ENCODE measurements at places on chromosomes 3 and 15.

- DNase-seq: peak; percentile 63
Measured at GRCh38 chr3:184429786-184430185, 49.9 kb downstream of the CHRD start.

DNA sequence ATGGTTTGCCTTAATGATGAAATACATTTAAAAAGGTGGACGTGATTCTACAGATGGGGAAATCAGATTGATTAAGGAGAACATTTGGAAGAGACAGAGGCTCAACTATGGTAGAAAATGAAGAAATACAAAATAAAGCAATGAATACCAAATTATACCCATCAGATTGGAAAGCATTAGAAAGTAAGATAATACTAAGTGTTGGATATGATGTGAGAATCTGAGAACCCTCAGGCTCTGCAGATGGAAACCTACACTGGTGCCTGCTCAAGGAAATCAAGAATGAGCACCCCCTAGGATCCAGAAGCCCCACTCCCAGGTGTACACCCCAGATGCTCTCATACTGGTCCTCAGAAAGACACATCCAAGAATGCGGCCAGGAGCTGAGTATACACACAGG is 4.6 kb downstream of the FAM174B start:
- no peak for DNase-seq

GRCh38 chr3:170473358-170473757 is 54.7 kb downstream of the CLDN11 start:
- DNase-seq: no peak

- DNase-seq: no peak
Measured at GRCh38 chr15:51382787-51383186, 41.3 kb downstream of the GLDN start.

DNA sequence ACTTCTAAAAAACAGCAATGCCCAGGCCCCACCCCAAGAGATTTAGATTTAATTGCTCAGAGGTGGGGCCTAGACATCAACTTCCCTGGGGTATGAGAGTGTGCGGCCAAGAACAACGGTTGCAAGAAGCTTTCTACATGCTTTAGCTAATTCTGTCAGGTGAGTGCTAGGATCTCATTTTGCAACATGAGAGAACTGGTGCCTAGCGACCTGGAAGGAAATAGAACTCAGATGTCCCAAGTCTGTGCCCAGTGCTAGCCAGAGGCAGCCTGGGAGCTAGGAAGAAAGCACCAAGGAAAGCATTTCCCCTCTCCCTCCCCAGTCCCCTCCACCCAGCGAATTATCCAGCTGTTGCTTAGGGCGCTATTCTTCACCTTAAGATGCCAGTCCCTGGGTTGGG is 22.9 kb upstream of the HRH1 start:
- no peak for DNase-seq

DNA sequence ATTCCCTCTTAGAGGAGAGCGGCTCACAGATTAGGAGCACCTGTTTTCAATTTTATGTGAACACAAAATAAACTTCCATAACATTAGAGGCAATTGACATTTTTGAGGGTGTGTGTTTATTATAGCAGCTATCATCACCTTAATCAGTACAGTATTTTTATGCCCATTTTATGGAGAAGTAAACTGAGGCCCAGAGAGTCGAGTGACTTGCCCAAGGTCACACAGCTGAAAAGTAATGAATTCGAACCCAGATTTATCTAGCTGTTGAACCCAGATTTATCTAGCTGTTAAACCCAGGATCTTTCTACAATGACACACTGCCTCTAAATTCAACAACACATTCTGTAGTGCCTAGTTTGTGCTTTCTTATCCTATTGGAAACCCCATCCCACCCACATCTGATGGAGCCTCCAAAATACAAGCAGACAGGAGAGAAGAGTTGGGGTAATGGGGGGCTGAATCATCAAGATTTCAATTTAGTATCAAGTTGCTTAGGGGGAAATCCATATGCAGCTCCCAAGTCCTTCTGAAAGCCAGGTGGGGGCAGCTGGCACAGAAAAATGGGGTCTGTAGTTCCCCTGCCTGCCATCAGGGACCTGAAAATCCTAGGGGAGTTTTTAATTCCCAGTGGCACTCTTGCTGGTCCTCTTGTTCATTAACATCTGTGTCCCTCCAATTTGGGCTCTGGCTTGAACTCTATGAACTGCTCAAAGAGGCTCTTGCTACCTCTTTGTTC is 50.4 kb upstream of the TRA2B start:
- no peak for DNase-seq

- DNase-seq: no peak
Measured at GRCh38 chr15:100926971-100927756, 8.0 kb downstream of the LRRK1 start.

GRCh38 chr15:46413799-46414198 is 779.0 kb downstream of the SQOR start:
- peak; percentile 27 for DNase-seq

DNA sequence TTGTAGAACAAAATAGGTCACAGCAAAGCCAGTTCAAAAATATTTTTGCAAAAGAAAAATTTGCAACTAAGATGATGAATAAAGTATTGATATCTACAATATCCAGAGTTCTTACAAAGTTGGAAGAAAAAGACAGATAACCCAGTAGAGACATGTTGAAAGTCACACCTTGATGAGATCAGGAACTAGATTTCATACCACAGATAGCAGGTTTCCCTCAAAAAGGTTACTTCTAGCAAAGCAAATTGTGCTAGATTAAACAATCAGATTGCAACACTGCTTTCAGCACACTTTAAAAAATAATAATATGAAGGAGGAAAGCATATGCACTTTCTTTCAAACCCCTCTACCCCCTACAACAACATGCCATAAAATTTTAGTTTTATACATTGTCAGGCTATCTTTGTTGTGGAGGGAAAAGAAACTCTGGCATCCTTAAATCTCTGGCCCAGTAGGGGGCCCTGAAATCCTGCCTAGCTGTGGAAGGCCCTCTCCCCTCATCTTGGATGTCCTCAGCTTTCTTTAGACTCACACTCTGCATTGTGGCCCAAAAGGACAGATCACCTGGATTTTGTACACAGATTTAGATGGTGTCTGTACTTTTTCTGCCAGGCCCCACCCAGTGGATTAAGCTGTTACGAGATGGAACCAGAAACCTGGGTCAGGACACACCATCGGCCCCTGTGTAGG is 50.9 kb downstream of the CCR3 start:
- DNase-seq: no peak

- no peak for DNase-seq
Measured at GRCh38 chr3:99544786-99545281, 93.6 kb upstream of the COL8A1 start.

- DNase-seq: no peak
Measured at GRCh38 chr3:40152482-40153133, 156.9 kb upstream of the EIF1B start.

DNA sequence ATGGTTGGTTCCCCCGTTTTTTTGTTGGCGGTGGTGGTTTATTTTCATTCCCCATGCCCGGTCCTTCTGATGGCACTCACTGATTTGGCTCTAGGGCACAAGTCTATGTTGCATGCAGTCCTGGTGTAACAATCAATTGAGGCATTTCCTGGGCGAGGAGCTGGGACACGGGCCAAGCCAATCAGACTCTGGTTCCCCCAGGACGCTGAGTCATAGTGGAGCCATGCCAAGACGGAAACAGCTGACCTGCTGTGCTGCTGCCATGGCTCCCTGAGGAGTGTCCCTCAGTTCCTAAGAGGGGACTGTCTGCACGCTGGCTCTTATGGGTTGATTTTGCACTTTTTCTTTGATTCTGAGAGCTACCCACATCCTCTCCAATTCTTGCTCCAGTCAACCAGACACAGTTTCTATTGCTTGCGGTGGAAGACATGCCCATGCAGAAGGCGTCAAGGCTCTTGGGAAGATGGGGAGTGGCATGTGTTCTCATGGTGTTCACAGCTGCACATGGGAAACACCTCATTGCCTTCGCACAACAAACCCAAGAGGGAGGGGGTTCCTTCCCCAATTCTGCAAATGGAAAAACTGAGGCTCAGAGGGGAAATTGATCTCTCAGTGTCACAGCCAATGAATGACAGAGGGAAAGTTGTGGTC is 28.3 kb upstream of the ALDH1L1 start:
- DNase-seq: peak; percentile 74

DNA sequence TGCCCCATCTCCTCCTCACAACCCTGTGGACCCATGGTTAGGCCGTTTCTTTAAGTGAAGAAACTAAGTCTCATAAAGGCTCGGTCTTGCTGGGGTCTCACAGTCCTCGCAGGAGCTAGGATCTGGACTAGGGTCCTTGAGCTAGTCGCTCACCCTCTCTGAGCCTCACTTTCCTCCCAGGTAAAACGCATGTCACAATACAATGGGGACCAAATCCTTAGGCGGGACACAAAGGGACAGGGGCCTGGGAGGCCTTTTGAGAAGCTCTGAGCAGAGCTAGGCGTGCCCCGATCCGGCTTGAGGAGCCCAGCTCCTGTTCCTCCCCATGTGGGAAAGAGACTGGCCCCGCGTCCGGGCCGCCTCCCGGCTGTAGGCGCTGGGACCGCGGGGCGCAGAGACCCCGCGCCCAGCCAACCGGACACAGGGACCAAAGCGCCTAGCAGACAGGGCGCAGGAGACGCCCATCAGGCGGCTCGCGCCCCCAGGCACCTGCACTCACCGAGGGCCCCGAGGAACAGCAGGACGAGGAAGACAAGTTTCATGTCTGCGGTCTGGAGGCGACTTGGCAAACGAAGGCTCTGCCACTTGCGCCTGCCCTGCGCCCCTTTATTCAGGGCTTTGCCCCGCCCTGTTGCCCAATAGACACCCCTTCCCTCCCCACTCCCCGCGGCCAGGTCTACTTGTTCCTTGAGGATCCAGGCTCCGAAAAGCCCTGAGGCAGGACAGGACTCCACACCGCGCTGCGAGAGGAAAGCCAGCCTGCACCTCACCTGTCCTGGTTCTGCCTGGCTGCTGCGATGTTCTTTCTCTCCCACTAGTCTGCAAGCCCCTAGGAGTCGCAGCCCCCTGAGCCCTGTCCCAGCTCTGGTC is at the start of gene LTF:
Gene LTF (minus strand): TSS at position 580 of the 870 bp plus-strand sequence. CDS start 38 bp downstream, at position 542.
- no peak for DNase-seq

GRCh38 chr15:80890341-80891005 is 99.1 kb downstream of the MESD start:
- DNase-seq: no peak

DNA sequence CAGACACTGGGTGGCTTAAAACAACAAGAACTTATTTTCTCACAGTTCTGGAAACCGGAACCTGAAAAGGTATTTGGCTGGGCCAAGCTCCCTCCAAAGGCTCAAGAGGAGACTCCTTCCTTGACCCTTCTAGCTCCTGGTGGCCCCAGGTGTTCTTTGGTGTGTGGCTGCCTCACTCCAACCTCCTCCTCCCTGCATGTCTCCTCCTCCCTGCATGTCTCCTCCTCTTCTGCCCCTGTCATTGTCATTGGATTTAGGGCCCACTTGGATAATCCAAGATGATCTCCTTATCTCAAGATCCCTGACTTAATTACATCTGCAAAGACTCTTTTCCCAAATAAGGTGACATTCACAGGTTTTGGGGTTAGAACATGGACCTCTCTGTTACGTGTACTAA is 69.8 kb upstream of the MFGE8 start:
- no peak for DNase-seq

DNA sequence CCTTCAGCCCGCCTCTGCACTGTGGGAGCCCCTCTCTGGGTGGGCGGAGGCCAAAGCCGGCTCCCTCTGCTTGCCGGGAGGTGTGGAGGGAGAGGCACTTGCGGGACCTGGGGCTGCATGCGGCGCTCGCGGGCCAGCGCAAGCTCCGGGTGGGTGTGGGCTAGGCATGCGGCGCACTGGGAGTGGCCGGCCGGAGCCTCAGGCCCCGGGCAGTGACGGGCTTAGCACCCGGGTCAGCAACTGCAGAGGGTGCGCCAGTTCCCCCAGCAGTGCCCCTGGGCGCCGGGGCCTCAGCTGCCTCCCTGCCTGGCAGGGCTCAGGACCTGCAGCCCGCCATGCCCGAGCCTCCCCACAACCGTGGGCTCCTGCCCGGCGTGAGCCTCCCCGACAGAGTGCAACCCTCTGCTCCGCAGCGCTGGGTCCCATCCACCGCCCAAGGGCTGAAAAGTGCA is 98.9 kb upstream of the POU1F1 start:
- no peak for DNase-seq

DNA sequence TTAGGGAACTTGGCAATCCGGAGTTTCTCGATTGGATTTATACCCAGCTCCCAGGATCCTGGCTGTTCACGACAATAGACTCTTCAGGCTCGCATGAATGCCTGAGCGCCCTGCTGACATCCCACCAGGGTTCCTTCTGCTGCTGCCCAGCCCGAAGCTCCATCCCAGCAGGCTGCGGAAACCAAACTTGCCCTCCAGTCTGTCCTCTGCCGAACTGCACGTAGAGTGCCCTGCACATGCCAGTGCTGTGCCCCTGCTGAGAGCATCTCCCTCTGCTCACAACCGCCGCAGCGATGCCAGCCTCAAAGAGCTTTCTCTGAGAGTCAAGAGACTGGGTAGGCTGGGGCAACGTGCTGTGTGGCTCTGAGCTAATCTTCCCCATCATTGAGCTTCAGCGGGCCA is 6.9 kb downstream of the ADAMTS7 start:
- no peak for DNase-seq

DNA sequence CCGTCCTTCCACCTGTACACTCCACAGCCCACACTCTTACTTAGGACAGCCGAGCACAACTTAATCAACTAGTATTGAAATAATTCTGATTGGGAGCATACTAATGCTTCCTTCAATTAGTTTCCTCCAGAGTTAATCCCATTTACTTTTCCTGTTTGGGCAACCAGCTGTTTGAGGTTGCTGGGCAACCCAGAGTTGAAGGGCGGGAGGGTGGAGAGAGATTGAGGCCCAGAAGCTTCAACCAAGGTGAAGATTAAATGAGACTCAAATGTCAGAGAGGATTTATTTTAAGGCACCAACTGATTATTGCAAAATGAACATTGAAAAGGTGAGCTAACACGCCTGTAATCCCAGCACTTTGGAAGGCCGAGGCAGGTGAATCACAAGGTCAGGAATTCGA is 428.5 kb upstream of the SEMA6D start:
- no peak for DNase-seq

DNA sequence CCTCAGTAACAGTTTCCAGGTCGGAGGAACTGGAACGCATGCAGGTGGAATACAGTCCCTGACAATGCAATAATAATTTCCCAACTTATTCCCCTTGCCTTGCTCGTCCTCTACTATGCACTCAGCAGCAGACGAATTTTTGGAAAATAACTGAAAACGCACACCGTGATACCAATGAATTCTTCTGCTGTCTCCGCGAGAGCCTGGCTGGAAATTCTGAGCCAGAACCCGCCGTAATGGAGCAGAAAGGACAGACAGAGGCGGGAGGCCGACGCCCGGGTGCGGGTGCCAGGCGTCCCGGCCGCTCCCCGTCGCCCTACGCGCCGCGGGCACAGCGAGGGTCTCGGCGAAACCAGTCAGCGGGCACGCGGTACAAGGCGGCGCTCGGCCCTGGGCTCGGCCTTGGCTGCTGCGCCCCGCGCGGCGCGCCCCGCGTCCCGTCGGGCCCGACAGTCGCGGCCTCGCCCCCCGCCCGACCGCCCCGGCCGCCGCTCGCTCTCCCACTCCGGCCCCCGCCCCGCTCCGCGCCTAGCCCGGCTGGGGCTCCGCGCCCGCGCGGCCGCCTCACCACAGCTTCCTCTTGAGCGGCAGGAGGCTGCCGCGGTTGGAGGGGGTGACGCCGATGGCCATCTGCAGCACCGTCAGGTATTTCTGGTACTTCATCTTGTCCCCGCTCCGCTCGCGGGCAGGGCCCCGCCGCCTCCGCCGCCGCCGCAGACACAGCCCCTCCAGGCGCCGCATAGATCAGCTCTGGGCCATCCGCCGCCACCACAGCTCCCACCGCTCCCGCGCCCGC is 114.5 kb upstream of the GOLGA8J start:
- DNase-seq: no peak

GRCh38 chr3:16927485-16927884 is 42.7 kb downstream of the PLCL2 start:
- DNase-seq: no peak

All from GM04503 (cell line).